ENCODE measurements at places on chromosomes 6 and 20.

- no peak for DNase-seq
Measured at GRCh38 chr6:10756085-10756484, 8.5 kb downstream of the TMEM14B start.

DNA sequence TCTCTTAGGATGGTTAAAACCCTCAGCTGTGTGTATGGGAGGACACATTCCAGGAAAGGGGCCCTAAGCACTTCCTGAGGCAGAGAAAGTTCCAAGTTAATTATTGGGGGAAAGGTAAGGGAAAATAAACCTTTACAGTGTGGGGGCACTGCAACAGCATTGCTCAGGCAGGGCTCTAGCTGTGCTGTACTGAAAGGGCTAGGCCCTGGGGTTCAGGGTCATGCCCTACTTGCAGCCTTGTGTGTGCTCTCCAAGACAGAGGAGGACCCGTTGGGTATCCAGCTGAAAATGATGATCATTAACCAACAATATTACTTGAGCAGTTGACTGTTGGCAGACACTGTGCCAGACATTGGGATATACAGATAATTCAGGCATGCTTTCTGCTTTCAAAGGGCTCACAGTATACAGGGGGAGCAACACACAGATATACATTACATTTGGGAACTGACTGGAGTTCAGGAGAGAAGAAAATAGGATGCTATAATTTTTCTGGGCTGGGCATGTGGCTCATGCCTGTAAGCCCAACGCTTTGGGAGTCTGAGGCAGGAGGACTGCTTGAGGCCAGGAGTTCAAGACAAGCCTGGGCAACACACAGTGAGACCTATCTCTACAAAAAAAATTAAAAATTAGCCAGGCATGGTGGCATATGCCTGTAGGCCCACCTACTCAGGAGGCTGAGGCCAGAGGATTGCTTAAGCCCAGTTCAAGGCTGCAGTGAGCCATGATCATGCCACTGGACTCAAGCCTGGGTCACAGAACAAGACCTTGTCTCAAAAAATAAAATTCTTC is 9.1 kb upstream of the RPL7L1 start:
- no peak for DNase-seq

DNA sequence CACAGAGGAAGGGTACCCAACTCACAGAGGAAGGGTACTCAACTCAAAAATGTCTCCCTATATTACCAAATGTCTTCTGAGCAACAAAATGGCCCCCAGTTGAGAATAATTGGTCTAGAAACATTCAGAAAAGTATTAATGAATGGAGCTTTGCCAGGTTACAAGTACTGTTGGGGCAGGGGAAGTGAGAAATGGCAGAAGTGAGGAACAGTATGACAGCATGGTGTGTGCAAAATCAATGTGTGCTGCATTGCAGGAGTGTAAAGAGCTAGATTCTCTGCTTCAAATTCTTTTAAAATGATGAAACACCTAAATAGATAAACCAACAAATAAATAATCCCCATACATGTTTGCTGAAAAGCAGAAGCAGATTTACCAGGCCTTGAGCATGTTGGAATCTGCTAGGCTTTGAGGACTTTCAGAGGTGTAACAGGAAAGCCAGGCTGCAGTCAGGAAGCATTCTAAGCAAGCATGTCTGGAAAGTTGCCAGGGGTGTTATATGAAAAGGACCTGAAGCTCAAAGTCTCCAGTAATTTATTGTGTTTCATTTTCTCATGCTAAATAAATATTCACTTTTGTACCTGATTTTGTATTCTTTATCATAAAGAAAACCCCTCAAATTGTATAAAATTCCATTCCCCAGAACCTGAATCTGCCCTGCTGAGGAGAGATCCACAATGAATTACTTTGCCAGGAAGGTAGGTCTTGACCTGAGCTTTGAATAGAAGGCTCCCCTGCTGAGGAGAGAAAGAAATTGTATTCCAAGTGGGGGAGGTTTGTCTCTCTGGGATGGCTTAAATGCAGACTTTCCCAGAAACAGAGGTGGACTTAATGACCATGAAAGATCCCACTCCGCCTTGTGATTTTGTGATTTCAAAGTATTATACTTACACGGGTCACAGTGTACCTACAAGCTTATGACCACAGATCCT is 265.0 kb upstream of the MARCKS start:
- peak; percentile 53 for DNase-seq

DNA sequence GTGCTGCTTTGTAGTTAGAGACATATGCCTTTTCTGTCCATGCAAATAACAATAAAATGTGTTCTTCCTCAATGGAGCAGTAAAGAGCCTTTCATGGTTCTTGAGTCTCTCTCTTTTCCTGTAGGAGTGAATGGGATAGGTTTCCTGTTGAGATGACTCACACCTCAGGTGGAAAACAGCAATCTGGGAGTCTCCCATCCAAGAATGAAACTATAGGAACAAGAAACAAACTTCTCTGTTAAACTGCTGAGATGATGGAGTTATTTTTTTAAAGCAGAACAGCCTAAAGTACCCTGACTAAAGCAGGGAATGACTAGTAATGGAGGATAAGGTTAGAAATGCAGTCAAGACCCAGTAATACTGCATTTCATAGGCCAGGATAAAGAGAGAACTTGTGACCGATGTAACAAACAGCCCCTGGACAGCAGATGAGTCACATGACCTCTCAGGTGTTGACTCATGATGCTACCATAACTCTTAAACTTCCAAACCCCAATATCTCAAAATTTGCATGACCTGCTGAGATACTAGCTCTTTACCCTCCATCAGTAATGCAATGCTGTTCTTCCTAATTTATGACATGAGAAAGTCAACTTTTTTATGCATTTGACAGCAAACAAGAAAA is 548.9 kb downstream of the CBLN4 start:
- no peak for DNase-seq

- no peak for DNase-seq
Measured at GRCh38 chr20:50191065-50191543, 474 bp downstream of the CEBPB start.

DNA sequence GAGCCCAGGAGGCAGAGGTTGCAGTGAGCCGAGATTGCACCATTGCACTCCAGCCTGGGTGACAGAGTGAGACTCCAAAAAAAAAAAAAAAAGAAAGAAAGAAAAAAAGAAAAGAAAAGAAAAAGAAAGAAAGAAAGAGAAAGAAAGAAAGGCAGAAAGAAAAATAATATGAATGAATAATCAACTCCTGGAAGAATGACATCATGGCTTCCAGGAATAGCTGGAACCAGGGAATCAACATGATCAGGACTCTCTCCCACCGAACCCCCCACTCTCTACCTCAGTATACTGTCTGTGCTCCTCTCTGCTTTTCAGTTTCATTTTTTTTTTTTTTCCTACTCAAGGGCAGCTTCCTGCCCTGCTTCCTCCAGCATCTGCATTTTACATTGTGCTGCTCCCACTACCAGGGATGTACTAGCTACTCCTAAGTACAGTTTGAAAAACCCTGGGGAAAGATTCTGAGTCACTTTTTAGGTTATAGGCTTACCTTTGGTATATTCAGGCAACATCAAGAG is 19.7 kb upstream of the MTCL3 start:
- DNase-seq: no peak

DNA sequence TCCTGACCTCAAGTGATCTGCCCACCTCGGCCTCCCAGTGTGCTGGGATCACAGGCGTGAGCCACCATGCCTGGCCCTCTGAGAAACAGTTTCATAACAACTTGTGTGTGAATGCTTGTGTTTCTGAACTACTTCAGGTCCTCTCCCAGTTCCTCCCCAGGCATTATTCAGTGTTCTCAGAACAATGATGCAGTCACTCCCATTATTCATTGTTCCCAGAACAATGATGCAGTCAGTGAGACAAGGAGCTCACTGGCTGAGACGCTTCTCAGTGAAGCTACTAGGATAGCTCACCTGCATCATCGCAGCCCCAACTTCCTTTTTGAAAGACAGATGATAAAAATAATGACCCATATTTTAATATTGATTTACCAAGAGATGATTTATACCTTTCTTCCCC is 71.5 kb downstream of the NDUFAF5 start:
- no peak for DNase-seq

GRCh38 chr6:50706575-50706974 is 6.8 kb upstream of the TFAP2D start:
- DNase-seq: no peak

Data from smooth muscle cell of the brain vasculature (primary cell).